ENCODE measurements at places on chromosomes 12 and 14.
A peak's percentile ranks its signal among the peaks of the same experiment; 100 is the strongest.

- no peak for DNase-seq
These were observed 5.8 kb upstream of the GLT8D2 start for GRCh38 chr12:104055686-104056388.

- peak; percentile 74 for DNase-seq
These were observed 9.1 kb upstream of the NEMF start for GRCh38 chr14:49861699-49862088.

- peak; percentile 46 for DNase-seq
These were observed at the start of gene EID3 for GRCh38 chr12:104303538-104304151. TSS of gene EID3 (plus strand) at chr12:104303739. CDS start at chr12:104303935, 196 bp downstream.

- no peak for DNase-seq
These were observed 5.9 kb upstream of the PRPH start for GRCh38 chr12:49288922-49289555.

DNA sequence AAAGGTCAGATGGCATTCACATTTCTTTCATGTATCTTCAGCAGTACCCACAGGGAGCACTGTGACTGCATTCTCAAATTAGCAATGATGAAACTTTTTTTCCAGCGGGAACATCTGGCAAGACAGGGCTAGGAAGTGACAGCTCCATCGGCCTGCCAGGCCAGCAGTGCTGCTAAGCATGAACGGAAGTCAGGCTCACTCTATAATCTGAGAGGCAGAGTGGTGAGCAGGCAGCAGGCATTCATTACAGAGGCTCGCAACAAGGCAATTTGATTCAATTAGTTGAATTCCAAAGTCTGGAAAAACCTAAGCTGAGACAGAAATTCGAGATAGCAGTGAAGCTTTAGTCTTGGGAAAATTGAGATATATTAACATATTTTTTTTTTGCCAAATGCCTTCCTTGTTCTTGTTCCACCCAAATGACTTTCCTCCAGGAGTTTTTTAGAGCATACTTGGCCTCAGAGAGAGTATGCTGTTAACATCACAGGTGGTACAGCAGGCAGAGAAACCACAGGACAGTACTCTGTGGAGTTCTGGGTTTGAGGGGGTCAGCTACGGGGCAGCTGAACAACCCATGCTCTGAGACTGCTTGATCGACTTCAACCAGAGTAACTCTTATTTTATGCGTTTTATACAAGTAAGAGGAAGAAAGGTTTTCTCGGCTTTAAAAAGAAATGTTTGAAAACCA is 414.9 kb downstream of the APAF1 start:
- no peak for DNase-seq

All from kidney glomerular epithelial cell (primary cell).